Stomach (tissue), 19 donors: ENCODE measurements at places on chromosomes 3 and 15. TPM values are rescaled to one million over a fixed set of nuclear protein-coding genes. Genes with fewer than 3 reads are reported as not detected.

Gene CHST14
- 2.7 TPM for polyA plus RNA-seq

Gene LMAN1L
- polyA plus RNA-seq: not detected

Gene GPR149
- not detected for polyA plus RNA-seq

Gene TGFBR2
- polyA plus RNA-seq: 44.1 TPM
